ENCODE measurements at places on chromosomes 12 and 14.

DNA sequence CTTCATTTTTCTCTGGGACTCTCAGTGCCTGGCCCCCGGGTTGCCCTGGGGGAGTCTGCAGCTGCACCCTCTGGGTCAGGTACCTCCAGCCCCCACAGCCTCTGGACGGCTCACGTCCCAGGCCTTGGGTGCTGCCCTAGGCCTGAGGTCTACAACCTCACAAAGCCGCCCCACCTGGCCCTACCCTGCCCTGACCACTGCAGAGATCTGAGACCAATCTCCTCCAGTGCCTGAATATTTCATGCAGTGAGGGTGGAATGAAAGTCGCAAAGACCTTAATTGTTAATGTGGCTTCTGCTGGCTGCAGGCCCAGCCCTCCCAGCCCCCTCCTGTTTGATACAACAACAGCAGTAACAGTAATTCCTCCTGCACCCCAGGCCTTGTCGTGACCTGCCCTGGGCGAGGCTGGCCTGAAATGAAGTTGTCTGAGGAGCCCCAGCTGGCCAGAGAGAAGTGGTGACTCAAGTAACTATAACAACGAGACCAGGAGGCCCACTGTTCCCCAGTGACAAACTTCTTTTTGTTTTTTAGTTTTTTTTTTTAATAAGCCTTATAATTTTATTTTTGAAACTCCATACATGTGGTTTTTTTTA, 8.8 kb upstream of the CCDC85C start:
- DNase-seq, result no peak

DNA sequence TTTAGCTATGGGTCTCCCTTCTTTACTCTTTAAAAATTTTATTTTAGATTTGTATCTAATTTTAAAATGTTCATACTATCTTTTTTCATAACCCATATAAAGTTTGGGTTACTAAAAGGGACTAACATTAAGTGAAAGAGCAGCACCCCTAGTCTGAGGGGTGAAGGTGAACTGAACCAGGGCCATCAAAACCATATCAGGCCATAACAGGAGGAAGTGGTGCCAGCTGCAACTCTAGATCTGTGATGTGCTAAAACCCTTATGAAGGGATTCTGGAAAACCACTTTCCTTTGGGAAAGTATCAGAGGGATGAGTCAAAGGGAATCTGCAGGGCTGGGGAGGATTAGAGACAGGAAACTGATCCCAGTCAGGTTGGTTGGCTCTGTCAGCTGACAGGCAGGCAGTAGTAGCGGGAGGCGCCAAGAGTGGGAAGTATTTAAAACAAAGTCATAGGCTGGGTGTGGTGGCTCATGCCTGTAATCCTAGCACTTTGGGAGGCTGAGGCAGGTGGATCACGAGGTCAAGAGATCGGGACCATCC, 162.5 kb downstream of the PPM1H start:
- DNase-seq, result no peak

- DNase-seq, result no peak
Observed at GRCh38 chr14:53328841-53329240, 175.7 kb upstream of the DDHD1 start.

- no peak for DNase-seq
Observed at GRCh38 chr12:41724216-41724615, 420.5 kb downstream of the GXYLT1 start.

GRCh38 chr12:28793581-28794151, 355.4 kb upstream of the FAR2 start:
- no peak for DNase-seq

All from stimulated activated CD8-positive, alpha-beta memory T cell treated with anti-CD3 and anti-CD28 coated beads, Interleukin-7, amount 100 ng/mL, for 1 hour (primary cell).